ENCODE measurements at places on chromosomes 7 and 10.

DNA sequence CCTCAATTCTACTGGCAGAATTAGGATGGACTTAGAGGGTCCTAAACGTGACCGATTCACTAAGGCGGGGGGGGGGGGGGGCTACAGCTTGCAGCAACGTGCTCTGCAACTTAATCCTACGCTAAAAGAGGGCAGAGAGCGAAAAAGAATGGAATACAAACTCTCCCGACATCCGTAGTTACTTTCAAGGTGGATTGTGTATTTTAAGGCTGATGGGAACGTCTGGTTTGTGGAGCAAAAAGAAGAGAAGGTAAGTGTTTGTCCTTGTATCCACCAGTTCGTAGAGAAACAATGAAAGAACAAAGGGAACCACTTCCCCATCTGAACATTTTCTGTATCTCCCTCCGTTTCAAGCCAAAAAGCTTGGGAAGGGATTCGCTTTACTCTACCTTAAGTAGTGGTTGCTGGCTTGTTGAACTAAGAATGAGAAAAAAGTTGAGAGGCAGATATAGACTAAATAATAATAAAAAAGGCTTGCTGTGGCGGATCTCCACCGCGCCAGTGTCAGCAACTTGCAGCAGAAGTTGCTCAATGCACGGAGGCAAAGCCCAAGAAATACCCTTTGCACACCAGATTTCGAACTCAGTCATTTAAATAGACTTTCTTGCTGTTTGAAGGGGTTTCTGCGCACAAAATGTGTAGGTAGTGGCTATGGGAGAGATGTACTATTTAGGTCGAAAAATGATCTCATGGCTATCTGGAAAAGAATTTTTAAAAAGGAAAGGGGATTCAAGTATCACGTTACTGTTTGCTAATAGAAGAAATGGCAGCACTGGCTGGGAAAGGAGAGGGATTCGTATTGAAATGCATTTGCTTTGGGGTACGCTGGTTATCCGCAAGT is 736 bp downstream of the SKIDA1 start:
- H3K36me3 ChIP-seq: no peaks in the 10 kb centered on the region
- peaks cover 7% of the 10 kb centered on the region for H3K27me3 ChIP-seq
- peaks cover 53% of the 10 kb centered on the region for H3K4me1 ChIP-seq
- peak overlapping the region; percentile 98 for H3K27ac ChIP-seq
- no peak for DNase-seq
- peak overlapping the region; percentile 83 for H3K4me3 ChIP-seq

- no peaks in the 10 kb centered on the region for H3K27me3 ChIP-seq
- H3K4me1 ChIP-seq: no peaks in the 10 kb centered on the region
- DNase-seq: no peak
These were observed 42.1 kb downstream of the EBF3 start for GRCh38 chr10:129921801-129922597.

- no peak overlapping the region for H3K4me3 ChIP-seq
- H3K4me1 ChIP-seq: no peaks in the 10 kb centered on the region
- DNase-seq: no peak
- H3K27ac ChIP-seq: no peak overlapping the region
- H3K36me3 ChIP-seq: no peaks in the 10 kb centered on the region
These were observed 242.7 kb downstream of the THSD7A start for GRCh38 chr7:11589251-11589650.

GRCh38 chr7:101698964-101699363 is 69.9 kb upstream of the MYL10 start:
- H3K27me3 ChIP-seq: no peaks in the 10 kb centered on the region
- no peak overlapping the region for H3K27ac ChIP-seq
- DNase-seq: no peak
- H3K36me3 ChIP-seq: no peaks in the 10 kb centered on the region

DNA sequence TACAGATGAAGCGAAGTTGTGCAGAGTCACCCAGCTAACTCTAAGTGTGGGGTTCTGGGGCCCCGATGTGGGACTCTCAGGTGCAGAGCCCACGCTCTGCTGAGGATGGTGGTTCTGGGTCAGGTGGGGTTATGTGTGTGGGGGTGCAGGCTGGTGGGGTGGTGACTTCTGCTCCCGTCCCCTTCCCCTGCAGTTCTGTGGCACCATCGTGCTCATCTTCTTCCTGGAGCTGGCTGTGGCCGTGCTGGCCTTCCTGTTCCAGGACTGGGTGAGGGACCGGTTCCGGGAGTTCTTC is 28.6 kb upstream of the SH2D4B start:
- peaks cover 35% of the 10 kb centered on the region for H3K36me3 ChIP-seq
- no peak for DNase-seq
- no peak overlapping the region for H3K4me3 ChIP-seq
- H3K27me3 ChIP-seq: no peaks in the 10 kb centered on the region
- no peak overlapping the region for H3K27ac ChIP-seq
